ENCODE measurements at places on chromosomes 16 and 17. TPM values are rescaled to one million over a fixed set of nuclear protein-coding genes. Genes with fewer than 3 reads are reported as not detected.

DNA sequence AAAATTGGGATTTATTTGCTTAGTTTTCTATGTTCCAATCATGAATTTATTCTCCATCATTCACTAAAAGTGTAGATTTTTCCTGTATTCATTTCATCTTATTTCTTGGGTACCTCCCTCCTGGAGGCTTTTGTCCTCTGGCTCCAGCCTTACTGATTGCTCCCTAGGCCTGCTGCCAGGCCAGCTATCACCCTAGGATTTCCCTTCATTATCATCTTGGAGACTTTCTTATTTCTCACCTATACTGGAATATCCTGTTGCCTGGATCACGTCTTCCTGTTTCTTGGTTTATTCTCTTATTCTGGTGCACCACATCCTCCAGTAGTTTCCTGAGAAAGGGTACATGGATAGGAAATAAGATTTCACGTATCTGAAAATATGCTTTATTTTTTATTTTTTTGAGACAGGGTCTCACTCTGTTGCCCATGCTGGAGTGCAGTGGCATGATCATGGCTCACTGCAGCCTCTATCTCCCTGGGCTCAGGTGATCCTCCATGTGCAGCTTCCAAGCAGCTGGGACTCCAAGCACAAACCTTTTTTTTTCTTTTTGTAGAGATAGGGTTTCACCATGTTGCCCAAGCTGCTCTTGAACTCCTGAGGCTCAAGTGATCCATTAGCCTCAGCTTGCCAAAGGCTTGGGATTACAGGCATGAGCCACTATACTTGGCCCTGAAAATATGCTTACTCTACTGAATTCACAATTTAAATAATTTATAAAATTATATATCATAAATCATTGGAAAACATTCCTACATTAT, 13.3 kb upstream of the KPNB1 start:
- DNase-seq, result no peak

The VTN gene
- 2.1 TPM for total RNA-seq

- peak; percentile 86 for DNase-seq
Measured at GRCh38 chr16:85309656-85310587, 197.7 kb upstream of the CIBAR2 start.

GRCh38 chr16:14024283-14024682, 46.8 kb upstream of the MRTFB start:
- DNase-seq, result no peak

DNA sequence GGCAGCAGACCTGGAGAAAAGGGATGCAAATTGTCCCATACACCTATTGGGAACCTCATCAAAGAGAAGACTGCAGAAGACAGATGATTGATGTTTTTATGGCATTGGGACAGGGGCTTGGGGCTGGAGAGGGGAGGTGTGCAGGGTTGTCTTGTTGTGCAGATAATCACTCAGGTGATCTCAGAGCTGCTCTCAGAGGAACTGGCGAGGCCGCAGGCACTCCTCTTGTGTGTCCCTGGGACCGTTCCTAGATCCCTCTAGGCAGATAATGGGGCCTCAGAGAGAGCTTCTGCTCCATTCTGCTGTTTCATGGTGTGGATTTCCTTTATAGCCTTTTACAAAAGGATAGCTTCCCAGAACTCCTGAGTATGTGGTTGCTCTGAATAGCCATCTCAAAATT, 1.6 kb downstream of the RNF213 start:
- no peak for DNase-seq

DNA sequence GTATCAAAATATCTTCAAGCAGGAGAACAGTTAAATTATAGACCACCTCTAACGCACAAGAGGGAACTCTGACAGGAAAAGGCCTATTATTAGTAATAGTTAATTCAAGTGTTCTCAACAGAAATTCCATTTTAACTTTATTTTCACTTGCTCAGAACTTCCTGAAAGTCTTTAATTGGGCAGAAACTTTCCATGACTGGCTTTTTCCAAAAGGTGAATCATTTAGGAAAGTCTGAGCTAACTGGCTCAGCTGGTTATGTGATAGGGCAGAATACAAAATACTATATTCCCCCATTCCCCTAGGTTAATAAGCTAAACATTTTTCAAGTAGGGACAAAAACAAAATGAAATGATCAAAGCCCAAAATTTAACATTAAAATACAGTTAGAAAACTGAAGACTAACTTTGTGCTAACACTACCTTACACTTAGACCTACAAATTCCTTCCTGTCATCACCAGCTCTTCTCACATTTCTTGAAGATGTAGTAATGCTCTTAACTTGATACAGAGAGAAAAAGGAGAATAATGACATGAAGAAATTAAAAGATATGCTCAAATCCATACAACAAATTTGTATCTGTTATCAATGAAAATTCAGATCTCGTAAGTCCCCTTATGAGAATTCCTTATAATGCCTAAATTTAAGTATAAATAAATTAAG, 31.0 kb downstream of the CFDP1 start:
- no peak for DNase-seq

DNA sequence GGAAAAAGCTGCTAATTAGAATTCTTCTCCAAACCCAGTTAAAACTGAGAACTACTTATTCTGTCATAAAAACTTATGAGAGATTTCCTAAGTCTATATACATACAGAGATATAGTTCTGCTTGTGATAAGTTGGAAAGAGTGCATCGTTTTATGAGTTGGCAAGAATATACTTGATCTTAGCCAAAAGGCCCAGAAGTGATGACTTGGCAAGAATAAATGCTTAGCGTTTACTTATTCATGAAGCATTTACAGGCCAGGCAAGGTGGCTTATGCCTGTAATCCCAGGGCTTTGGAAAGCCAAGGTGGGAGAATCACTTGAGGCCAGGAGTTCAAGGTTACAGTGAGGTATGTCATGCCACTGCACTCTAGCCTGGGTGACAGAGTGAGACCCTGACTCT, 81.7 kb downstream of the CYB561 start:
- DNase-seq, result no peak

The TMIGD1 gene
- not detected for total RNA-seq

The MYO15A gene
- total RNA-seq, result 4.4 TPM

The KRT40 gene
- not detected for total RNA-seq

DNA sequence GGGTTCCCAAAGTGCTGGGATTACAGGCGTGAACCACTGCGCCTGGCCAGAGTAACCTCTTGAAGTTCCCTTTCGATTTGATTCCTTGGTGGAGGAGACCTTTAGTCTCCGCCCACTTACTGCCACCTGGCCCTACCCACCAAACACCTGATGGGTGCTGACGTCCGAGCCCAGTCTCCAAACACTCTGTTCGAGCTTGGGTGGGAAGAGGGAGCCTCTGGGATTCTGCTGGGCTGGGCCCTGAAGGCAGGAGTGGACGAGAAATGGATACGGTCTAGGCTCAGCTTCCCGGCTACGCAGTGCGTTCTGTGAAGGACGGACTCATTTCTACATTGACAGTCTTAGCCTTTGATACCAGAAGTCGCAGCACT, 870 bp upstream of the ITGA3 start:
- no peak for DNase-seq
